NCI-H774 (cell line): ENCODE measurements at places on chromosomes 7 and 10.

- no peak for DNase-seq
Measured at GRCh38 chr10:105597312-105597711, 956.2 kb downstream of the SORCS3 start.

GRCh38 chr7:7099584-7100014 is 82.7 kb upstream of the C1GALT1 start:
- no peak for DNase-seq

GRCh38 chr10:97633921-97634320 is 621 bp upstream of the MORN4 start:
- no peak for DNase-seq

GRCh38 chr7:21548491-21548890 is 5.7 kb downstream of the DNAH11 start:
- DNase-seq = no peak

- no peak for DNase-seq
Measured at GRCh38 chr10:60652628-60653027, 125.7 kb upstream of the CDK1 start.

DNA sequence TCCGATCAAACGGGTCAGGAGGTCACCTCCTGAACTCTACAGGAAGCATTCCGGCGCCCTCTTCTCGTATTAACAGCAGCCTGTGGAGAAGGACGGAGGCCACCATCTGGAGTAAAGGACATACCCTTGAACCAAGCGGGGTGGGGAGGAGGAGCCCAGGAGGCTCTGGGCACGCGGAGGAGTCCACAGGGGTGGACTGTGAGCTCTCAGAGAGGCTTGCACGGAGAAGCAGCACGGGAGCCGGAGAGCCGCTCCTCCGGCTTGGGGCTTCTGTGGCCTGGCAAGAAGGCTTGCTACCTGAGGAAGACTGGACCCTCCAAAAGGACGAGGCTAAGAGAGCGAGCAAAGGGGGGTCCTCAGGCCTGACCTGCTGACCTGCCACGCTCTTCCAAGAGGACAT is 77.9 kb downstream of the MAD1L1 start:
- no peak for DNase-seq

- no peak for DNase-seq
Measured at GRCh38 chr7:130957137-130957513, 223.1 kb upstream of the KLF14 start.

DNA sequence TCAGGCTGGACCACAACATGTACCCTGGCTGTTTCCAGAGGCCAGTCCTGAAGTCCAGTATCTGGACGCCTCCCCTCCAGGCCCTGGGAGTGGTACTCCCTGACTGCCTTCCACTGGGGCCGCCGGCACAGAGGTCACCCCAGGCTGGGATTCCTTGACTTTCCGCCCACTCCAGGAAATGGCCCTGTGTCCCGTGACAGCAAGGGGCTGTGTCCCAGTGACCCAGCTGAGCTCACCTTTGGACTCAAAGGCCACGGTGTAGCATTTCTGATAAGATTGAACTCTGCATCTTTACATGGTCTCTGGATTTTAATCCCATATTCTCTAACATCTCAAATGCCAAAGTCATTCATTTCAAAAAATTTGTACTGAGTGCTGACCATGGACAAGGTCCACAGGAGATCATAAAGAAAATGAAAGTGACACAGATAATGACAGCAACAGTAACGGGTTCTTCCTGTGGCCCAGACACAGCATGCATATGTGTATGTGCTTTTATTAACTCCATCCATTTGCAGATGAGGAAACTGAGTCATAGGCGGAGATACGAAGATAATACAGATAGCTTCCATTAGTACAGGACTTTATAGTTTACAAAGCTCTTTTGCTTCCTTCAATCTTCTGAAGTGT is 5.4 kb downstream of the ADAMTS14 start:
- DNase-seq = no peak

DNA sequence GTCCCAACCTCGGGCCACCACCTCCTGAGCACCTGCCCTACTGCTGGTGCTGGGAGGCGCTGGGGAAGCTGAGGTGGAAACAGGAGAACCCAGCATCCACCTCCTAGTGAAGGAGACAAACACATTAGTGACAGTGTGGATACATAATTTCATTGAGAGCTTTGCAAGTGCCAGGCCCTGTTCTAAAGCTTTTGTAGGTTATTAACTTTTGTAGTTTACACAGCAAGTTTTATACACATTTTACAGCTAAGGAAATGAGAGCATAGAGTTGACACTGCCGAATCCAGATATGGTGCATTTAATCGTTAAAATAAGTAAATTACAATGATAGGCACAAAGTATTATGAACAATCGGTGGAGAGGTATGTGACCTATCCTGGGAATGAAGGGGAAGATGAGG is 466.1 kb upstream of the C7orf33 start:
- no peak for DNase-seq

- DNase-seq = no peak
Measured at GRCh38 chr7:13411151-13411550, 578.3 kb downstream of the ETV1 start.

DNA sequence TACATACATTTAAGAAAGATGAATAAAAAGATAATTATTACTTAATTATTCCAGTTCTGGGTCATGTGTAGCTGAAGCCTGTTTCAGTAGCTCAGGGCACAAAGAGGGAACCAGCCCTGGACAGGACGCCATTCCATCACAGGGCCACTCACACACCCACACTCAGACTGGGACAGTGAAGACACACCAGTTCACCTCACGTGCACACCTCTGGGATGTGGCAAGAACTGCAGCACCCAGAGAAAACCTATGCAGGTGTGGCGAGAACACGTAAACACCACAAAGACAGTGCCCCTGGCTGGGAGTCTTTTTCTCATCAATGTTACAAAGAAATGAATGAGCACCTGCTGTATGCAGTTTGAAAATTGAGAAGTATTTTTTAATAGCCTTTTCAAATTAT is 1.6 kb upstream of the IDI1 start:
- no peak for DNase-seq

DNA sequence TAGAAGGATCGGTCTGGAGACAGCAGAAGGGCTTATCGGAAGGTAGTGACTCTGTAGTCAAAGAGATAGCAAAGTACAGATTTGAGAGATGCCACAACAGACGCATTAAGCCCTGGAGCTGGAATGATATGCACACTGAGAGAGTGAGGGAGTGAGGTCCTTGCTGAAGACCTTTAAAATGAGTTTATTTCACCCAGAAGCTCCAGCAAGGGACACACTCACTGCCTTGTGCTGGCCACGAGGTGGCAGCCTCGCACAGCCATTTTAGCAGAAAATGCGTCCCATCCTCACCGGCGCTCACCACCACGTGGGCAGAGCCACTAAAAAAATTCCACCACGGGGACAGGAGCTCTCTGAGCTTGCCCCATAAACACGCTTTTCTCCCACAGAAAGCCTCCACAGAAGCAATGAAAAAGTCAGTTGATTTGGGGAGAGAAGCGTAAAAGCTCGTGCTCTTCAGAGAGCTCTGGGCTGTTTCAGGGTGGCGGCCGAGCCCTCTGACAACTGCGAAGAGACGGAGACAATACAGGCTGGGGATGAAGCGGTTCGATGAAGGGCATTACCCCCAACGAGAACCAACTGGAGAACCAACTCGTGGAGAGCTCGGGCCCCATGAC is 163.0 kb upstream of the KLF14 start:
- DNase-seq = no peak

DNA sequence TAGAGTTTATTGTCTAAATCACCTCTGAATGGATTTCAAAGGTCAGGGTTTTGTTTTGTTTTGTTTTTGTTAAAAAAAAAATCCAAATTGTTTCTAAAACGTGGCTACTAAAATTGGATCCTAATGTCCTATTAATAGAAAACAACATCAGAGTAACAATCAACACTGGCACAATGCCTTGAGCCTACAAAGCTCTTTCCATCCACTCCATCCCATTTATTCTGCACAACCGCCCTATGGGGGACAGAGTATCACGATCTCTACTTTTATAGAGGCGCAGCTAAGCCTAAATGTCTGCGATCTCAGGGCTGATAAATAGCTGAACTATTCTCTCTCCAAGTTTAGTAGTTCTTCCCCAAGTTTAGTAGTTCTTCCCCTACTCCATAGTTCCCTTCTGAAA is 78.8 kb downstream of the FGFR2 start:
- no peak for DNase-seq

- DNase-seq = no peak
Measured at GRCh38 chr7:47414342-47415317, 167.3 kb downstream of the TNS3 start.

GRCh38 chr7:4207011-4207410 is 475.1 kb upstream of the FOXK1 start:
- no peak for DNase-seq

DNA sequence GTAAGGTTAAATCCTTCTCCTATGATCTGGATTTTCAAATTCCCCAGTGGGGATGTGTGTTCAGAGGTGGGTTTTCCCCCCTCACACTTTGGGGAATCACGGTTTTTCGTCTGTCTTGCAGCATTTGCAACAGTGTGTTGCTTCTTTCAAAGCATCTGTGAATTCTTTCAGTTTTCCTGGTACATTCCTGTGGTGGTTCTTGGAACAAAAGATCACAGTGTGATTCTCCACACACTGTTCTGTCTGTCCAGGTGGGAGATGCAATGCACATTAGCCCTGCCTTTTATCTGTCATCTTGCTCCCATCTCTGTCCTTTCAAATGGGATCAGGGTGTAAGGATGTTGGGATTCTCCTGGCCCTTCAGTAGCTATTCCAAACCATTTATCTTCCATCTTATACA is 11.8 kb downstream of the AGK start:
- no peak for DNase-seq

DNA sequence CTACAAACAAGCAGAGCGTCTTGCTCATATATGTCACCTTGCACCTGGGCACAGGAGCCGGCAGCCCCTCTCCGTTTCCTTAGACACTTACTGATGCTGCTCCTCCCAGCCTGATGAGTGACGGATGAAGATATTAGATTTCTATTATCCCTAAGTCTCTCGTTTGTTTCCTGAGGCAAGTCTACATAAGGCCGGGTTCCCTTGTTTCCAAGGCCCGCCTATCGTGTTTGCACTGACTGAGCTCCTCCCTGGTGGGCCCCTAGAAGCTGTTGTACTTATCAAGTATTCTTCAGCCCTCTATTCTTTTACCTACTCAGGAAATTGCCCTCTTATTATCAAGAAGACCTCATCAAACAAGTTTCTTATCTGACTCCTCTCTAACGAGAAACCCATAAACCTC is 18.5 kb downstream of the SH3PXD2A start:
- DNase-seq = no peak

DNA sequence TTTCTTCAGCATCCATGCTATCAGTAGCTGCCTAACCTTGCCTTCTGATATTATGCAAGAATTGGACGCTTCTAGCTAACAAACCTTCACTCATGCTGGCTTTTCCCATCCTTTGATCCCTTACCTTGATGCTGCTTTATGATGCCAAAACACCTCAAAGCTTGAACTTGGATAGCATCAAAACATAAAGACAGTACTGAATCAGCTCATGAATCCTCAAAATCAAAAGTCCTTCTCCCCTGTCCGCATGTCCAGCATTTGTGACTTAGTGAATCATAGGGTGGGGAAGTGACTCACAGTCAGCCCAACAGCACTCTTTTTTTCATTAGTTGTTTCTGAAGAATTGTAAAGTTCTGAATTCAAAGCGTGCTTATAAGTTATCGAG is 89.5 kb upstream of the PIK3CG start:
- DNase-seq = no peak

GRCh38 chr10:79266084-79266483 is 81.2 kb upstream of the PPIF start:
- DNase-seq = no peak

- no peak for DNase-seq
Measured at GRCh38 chr7:86008898-86009297, 634.8 kb upstream of the GRM3 start.

- DNase-seq = no peak
Measured at GRCh38 chr10:70967591-70968587, 79.5 kb upstream of the PCBD1 start.

- DNase-seq = no peak
Measured at GRCh38 chr10:92354587-92354986, 63.6 kb downstream of the MARCHF5 start.

- no peak for DNase-seq
Measured at GRCh38 chr7:129013048-129013724, 41.7 kb downstream of the TNPO3 start.

- DNase-seq = no peak
Measured at GRCh38 chr10:133219782-133220181, 10.2 kb upstream of the UTF1 start.

- DNase-seq = no peak
Measured at GRCh38 chr10:86592413-86592812, 61.9 kb upstream of the OPN4 start.

DNA sequence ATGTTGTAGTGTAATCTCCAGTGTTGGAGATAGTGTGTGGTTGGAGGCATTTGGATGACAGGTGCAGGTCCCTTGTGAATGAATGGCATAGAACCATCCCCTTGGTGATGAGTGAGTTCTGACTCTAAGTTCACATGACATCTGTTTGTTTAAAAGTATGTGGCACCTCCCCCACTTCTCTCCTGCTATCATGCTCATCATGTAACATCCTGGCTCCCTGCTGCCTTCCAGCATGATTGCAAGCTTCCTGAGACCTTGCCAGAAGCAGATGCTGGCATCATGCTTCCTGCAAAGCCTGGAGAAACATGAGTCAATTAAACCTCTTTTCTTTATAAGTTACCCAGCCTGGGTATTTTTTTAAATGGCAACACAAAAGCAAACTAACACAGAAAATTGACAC is 499.0 kb upstream of the SEMA3D start:
- DNase-seq = no peak

DNA sequence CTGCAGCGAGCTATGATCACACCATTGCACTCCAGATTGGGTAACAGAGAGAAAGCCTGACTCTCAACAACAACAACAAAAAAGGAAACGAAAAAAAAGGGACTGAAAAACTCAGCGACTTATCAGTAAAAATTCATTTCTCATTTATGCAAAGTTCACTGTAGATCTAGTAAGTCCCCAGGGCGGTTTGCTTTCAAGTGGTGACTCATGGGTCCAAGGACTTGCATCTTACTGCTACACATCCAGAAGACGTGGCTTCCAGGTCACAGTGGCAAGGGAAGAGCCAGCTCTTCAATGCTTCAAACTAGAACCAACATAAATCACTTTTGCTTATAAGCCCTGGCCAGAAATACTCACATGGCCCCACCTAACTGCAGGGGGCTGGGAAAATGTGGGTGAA is 178.3 kb upstream of the AUTS2 start:
- DNase-seq = no peak

- no peak for DNase-seq
Measured at GRCh38 chr7:42883950-42884349, 27.9 kb downstream of the C7orf25 start.

GRCh38 chr10:74718208-74718607 is 108.2 kb upstream of the KAT6B start:
- no peak for DNase-seq

DNA sequence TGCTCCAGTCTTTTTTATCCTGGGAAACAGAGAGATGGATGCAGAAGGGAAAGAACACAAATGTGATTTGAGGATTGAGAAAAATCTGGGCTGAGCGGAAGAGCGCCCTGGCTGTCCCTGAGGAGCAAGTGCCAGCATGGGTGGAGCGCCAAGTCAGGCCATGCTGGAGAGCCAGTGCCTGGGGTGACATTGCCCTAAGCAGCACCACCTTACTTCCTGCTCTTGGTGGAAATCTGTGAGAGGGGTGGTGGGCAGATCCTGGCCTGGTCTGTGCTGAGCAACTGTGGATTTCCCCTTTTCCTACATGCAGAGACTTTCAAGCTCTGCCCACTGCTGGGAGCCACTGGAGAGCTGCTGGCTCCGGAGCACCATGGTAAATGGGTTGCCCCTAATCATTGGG is 36.9 kb downstream of the DDIT4 start:
- no peak for DNase-seq
